ENCODE measurements at places on chromosomes 7 and 10. TPM values are rescaled to one million over a fixed set of nuclear protein-coding genes. Genes with fewer than 3 reads are reported as not detected.

The GPR15LG gene
- polyA plus RNA-seq: 0.52 TPM

GRCh38 chr7:71286924-71287323 is 155.0 kb downstream of the GALNT17 start:
- DNase-seq: peak; percentile 53

DNA sequence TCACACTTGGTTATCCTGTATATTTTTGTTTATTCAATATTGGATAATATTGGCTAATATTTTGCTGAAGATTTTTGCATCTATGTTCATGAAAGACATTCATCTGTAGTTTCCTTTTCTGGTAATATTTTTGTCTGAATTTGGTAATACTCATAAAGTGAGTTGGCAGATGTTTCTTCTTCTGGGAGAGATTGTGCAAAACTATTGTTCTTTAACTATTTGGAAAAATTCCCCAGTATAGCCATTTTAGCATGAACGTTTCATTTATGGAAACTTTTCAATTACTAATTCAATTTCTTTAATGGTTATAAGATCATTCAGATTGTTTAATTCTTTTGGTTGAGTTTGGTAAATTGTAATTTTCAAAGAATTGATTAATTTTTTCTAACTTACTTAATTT is 560.8 kb upstream of the FZD8 start:
- DNase-seq: no peak

DNA sequence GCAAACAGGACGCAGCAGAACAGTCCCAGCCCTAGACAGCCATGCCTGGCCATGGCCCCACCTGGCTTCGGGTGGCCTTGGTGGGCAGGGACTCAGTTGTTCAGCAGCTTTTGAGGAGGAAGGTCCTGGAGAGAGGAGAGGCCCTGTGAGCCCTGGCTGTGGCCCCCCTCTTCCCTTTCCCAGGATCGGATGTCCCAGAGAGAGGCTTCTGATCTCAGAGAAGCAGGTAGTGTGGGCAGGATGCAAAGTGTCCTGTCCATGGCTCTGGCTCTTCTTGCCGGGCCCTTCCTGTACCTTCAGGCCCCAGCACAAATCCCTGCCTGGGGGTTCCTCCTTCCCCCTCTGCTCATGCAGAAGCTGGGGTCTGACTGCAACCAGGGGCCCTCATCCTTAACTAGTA is 1.6 kb downstream of the PRRT4 start:
- DNase-seq: no peak

DNA sequence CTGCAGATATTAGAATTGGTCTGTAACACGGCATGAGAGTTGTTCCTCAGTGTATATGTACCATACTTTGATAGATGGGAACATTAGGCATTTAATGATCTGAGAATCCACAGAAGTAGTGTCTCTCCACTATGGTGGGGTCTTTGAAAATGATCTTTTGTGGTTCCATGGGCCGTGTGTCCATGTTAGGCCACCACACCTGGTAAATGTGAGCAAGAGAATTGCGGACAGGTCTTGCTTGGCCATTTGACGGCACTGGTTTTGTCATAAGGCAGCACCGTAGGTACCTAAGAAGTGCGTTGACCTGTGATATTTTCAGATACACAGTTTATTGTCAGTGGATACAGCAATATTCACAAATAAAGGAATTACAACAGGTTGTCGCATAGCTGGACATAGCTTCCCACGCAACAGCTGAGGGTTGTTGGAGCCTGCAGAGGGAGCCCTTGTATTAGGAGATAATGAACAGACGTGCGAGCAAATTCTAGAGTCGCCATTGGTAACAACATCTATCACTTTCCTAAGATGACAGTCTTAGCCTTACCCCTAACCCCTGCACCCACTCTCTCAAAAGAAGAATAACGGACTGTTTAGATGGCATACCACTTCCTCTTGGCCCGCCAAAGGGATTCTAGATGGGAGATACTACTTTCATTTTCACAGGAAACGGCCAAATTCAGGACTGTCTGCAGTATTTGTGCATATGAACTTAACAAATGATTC is 111.4 kb downstream of the COL28A1 start:
- peak; percentile 63 for DNase-seq
